ENCODE measurements at places on chromosomes 13 and 19.

GRCh38 chr13:30119476-30119875, 187.9 kb downstream of the KATNAL1 start:
- H3K27ac ChIP-seq = no peak overlapping the region
- no peaks in the 10 kb centered on the region for H3K4me1 ChIP-seq
- H3K27me3 ChIP-seq = no peaks in the 10 kb centered on the region
- H3K4me3 ChIP-seq = no peak overlapping the region
- no peak for DNase-seq

- no peak for DNase-seq
- no peaks in the 10 kb centered on the region for H3K36me3 ChIP-seq
- H3K27ac ChIP-seq = no peak overlapping the region
- no peaks in the 10 kb centered on the region for H3K27me3 ChIP-seq
- H3K4me3 ChIP-seq = no peak overlapping the region
Observed at GRCh38 chr19:3123088-3123721, 12.6 kb upstream of the GNA15 start.

DNA sequence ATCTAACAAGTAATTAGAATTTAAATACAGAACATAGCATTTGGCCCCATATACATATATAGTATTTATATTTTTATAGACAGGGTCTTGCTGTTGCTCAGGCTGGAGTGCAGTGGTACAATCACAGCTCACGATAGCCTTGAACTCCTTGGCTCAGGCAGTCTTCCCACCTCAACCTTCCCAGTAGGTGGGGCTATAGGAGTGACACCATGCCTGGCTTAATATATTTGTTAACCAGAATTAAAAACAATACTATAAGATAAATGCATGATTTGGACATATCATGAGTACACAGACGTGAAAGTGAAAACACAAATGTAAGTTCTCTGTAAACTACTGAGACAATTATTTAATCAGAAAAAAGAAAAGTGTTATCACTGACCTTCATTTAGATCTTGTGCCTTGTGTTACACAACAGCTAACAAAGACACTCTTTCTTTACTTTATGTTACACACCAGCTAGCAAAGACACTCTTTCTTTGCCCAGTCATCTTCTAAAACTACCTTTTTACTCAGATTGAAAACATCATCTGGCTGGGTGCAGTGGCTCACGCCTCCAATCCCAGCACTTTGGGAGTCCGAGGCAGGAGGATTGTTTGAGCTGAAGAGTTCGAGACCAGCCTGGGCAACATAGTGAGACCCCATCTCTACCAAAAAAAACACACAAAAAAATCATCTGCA, 22.6 kb downstream of the CARS2 start:
- no peak overlapping the region for H3K27ac ChIP-seq
- DNase-seq = no peak
- no peaks in the 10 kb centered on the region for H3K27me3 ChIP-seq
- no peaks in the 10 kb centered on the region for H3K4me1 ChIP-seq
- H3K4me3 ChIP-seq = no peak overlapping the region

DNA sequence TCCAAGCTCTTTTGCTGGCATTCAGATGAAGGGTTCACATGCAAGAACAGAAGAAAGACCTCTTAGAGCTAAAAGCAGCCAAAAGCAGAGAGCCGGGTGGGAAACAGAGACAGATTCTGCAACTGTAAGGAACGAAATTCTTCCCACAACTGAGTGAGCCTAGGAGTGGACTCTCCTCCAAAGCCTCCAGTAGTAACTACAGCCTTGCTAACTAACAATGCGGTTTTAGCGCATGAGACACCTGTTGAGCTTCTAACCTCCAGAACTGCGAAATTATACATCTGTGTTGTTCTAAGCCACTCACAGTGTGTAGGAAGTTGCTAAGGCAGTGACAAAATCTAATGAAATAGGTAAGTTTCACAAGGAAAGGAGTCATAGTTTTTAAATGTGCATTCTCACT, 98.1 kb upstream of the SLITRK1 start:
- DNase-seq = no peak
- no peaks in the 10 kb centered on the region for H3K27me3 ChIP-seq
- no peaks in the 10 kb centered on the region for H3K4me1 ChIP-seq
- H3K4me3 ChIP-seq = no peak overlapping the region
- H3K36me3 ChIP-seq = no peaks in the 10 kb centered on the region
- no peak overlapping the region for H3K27ac ChIP-seq

- H3K36me3 ChIP-seq = peaks cover 11% of the 10 kb centered on the region
- H3K4me1 ChIP-seq = no peaks in the 10 kb centered on the region
- no peak overlapping the region for H3K4me3 ChIP-seq
- H3K27ac ChIP-seq = no peak overlapping the region
- H3K27me3 ChIP-seq = no peaks in the 10 kb centered on the region
Observed at GRCh38 chr19:11499890-11500420, 5.7 kb downstream of the ZNF653 start.

GRCh38 chr13:29847501-29847983, 2.9 kb downstream of the UBL3 start:
- peak overlapping the region; percentile 93 for H3K27ac ChIP-seq
- peak overlapping the region; percentile 97 for H3K4me3 ChIP-seq
- no peaks in the 10 kb centered on the region for H3K27me3 ChIP-seq
- DNase-seq = no peak
- peaks cover 37% of the 10 kb centered on the region for H3K36me3 ChIP-seq

GRCh38 chr13:23289917-23290357, 109.2 kb downstream of the SGCG start:
- H3K4me1 ChIP-seq = no peaks in the 10 kb centered on the region
- H3K27me3 ChIP-seq = peaks cover 16% of the 10 kb centered on the region
- no peak overlapping the region for H3K4me3 ChIP-seq
- H3K27ac ChIP-seq = no peak overlapping the region

- H3K36me3 ChIP-seq = no peaks in the 10 kb centered on the region
- DNase-seq = no peak
- no peak overlapping the region for H3K4me3 ChIP-seq
- peaks cover 52% of the 10 kb centered on the region for H3K27me3 ChIP-seq
Observed at GRCh38 chr13:26946684-26947343, 186.2 kb upstream of the GPR12 start.

GRCh38 chr19:21022996-21023395, 2.5 kb downstream of the ZNF430 start:
- no peak for DNase-seq
- peaks cover 8% of the 10 kb centered on the region for H3K4me1 ChIP-seq
- H3K27ac ChIP-seq = no peak overlapping the region
- H3K36me3 ChIP-seq = peaks cover 24% of the 10 kb centered on the region
- no peaks in the 10 kb centered on the region for H3K27me3 ChIP-seq
- H3K4me3 ChIP-seq = no peak overlapping the region

DNA sequence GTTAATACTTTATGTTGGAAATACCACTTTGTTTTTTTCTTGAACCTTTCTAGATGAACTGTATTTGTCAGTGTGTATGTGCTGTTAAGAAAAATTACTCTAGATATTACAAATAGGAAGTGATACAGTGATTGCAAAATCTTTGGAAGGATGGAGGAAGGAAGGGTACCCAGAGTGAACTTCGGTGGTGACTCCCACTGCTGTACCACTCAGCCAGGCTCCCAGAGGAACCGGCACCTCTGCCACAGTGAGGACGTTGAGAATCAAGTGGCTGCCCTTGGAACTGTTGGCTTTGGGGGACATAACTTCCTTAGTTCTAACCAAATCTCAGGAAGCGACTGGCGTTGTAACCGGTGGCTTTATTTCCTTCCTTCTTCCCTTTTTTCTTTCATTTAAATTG, 184.7 kb downstream of the PCCA start:
- H3K4me3 ChIP-seq = no peak overlapping the region
- no peaks in the 10 kb centered on the region for H3K36me3 ChIP-seq
- H3K4me1 ChIP-seq = no peaks in the 10 kb centered on the region
- no peaks in the 10 kb centered on the region for H3K27me3 ChIP-seq
- no peak overlapping the region for H3K27ac ChIP-seq

- H3K4me3 ChIP-seq = peak overlapping the region; percentile 80
- H3K27me3 ChIP-seq = no peaks in the 10 kb centered on the region
- DNase-seq = no peak
Observed at GRCh38 chr19:8831373-8831772, 731 bp downstream of the ZNF558 start.

DNA sequence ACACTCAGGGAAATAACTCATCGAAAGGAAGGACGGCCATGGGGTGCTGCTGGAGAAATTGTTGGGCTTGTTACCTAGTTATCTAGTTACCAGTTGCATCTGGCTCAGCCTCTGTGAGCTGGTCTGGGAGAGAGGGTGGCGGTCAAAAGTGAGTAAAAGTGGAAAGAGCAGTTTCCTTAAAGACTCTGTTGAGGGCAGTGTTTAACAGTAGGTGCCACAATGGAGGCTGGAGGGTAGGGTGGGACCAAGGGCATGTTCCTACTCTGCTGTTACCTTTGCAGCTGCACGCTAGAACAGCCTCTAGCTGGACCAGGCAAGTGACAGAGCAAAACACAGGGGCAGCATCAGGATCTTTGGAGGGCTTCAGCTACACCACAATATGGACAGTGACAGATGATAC, 228.8 kb upstream of the STARD13 start:
- no peak overlapping the region for H3K4me3 ChIP-seq
- no peaks in the 10 kb centered on the region for H3K36me3 ChIP-seq
- H3K27me3 ChIP-seq = no peaks in the 10 kb centered on the region
- no peaks in the 10 kb centered on the region for H3K4me1 ChIP-seq
- DNase-seq = no peak
- H3K27ac ChIP-seq = no peak overlapping the region
